ENCODE measurements at places on chromosomes 2 and 18.
A peak's percentile ranks its signal among the peaks of the same experiment; 100 is the strongest.

- DNase-seq = no peak
These were observed 41.6 kb upstream of the PLB1 start for GRCh38 chr2:28454016-28454930.

DNA sequence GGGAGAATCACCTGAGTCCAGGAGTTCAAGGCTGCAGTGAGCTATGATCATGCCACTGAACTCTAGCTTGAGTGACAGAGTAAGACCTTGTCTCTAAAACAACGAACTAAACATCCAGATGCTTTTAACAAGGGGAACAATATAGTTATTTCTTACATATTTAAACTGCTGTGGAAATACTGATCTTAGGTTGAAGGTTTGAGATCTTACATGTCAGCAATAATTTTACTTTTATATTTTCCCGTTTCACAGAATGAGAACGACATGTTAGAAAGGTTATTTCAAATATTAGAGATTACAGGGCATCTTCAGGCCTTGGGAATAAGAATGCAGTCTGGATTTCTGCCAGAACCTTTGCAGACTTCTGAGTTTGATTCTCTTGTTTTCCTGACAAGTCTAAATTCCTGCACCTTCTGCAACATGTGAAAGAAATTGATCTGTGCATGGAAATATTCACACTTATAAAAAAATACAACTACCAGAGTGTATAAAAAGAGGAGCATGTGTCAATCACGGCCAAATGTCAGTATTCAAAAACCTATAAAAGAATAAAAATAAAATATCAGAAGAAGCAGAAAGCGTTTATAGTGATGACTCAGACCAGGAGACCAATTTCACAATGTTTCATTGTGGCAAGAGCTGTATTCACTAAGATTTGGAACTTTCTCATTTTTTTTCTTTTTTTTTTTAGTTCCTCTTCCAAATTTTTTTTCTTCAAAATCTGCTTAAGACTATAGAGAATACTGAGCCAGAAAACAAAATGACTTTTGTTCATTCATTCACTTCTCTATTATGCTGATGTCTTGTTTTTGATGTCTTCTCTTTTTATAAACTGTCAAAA is 29.6 kb downstream of the COLEC12 start:
- DNase-seq = no peak

- DNase-seq = no peak
These were observed 247.0 kb downstream of the KCNH7 start for GRCh38 chr2:162591403-162592083.

GRCh38 chr2:172442072-172442895 is 14.9 kb downstream of the ITGA6 start:
- peak; percentile 19 for DNase-seq

GRCh38 chr2:54049365-54049764 is 66.0 kb upstream of the ACYP2 start:
- DNase-seq = no peak

GRCh38 chr2:152622219-152622618 is 95.0 kb downstream of the PRPF40A start:
- DNase-seq = no peak

DNA sequence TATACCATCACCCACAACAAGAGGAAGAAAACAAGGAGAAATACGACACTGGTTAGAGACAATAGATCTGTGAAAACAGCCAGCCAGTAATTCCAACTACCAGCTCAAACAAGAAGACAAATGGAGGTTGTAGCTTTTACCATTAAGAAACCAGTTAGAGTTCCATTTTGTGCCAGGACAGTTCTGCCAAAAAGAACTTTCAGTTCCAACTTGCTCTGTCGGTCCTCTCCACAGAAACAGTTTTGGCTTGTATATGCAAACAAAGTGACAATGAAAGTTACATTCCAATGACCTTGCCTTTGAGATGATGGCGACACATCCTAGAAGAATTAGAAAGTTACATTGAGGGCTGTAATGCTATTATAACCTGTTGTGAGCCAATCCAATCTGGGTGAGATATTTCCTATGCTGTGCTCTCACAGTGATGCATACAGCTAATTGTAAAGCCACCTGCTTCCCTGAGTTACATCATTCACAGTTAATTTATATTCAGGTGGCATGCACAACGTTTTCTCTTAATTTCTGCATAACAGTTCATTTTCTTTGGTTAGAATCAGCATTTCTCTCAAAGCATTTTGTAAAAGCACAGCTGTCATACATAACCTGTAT is 1378.4 kb upstream of the PIK3C3 start:
- DNase-seq = no peak

GRCh38 chr2:213703406-213704098 is 419.3 kb downstream of the SPAG16 start:
- no peak for DNase-seq

GRCh38 chr2:146651361-146651760 is 1193.5 kb upstream of the ACVR2A start:
- DNase-seq = no peak

DNA sequence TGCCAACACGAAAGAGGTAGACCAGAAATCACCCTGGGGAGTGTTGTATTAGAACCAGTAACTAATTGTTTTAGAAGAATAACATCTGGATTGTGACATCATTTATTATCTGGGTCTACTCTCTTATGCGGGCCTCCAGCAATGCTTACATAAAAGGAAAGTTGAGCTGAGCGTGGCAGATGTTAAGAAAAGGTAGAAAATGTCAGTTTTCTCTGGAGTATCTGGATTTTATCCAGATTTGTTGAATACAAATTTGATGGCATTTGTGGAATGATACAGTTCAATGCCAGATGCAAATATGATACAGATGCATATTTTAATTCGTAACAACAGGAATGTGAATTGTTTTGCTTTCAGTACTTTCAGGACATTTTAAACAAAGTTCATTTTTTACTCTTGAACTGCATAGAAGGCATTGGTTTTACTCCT is 90.3 kb downstream of the PRPF40A start:
- DNase-seq = no peak

- DNase-seq = no peak
These were observed 15.2 kb upstream of the FAHD2A start for GRCh38 chr2:95387358-95387757.

GRCh38 chr2:129491308-129491707 is 488.2 kb upstream of the RAB6C start:
- DNase-seq = no peak

DNA sequence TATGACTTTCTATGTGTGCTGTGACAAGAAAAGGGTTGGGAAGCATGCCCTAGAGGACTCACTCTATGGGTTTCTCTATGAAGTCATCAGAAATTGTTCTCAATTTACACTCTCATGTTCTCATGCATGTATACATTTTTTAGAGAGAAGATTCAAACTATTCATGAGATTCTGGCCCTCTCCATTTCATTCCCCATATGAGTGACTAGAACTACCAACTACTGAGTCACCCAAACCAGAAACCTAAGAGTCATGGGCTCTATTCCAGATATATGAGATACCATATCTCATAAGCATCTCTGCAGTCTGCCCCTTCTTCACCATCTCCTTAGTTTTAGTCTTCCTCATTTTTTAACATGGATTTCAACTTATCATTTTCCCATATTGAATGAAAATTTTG is 87.7 kb downstream of the EXOC6B start:
- no peak for DNase-seq

DNA sequence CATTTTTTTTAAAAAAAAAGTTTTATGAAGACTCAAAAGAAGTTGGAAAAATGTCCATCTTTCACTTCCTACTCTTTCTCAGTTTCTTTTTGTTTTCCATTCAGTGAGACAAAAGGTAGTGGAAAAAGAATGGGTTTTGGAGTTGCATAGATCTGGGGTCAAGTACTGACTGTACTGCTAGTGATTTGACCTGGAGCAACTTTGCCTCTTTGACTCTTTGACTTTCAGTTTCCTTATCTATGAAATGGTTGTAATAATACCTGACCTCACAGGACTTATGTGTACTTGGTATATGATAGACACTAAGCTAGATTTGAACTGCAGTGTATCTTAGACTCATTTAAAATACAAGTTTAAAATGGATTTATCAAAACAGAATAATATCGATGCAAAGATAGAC is 3.5 kb upstream of the KCNE4 start:
- no peak for DNase-seq

DNA sequence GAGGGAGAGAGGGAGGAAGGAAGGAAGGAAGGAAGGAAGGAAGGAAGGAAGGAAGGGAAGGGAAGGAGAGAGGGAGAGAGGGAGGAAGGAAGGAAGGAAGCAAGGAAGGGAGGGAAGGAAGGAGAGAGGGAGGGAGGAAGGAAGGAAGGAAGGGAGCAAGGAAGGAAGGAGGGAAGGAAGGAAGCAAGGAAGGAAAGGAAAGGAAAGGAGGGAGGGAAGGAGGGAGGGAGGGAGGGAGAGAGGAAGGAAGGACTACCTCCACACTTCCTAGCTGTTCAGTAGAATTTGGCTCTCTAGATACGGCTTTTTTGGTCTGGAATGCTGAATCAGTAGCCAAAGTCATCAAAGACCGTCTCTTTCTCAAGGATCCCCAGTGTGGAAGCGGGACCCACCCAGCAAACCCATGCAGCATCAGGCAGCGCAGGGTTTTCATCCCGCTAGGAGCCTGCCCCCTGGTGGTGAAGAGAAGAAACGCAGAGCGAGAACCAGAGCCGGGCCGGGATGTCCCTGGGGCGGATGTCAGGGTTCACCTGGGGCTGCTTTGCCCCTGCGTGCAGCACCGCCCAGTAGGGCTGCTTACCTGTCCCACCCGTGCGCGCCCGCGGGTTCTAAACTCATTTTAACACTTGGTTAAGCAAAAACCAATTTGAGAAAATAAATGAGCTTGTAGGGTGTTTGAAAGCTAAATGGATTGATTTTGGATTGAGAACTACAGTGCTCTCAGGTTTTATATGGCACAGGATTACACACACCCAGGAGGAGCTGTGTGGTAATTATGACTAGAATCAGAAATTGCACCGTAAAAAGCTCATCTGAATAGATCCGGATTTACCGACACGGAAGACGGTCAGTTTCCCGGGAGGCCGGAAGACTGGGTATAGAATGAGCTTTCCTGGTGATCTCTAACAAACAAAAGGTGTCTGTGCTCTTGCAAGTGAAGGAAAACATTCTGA is 48.1 kb upstream of the ARL4C start:
- DNase-seq = peak; percentile 60

DNA sequence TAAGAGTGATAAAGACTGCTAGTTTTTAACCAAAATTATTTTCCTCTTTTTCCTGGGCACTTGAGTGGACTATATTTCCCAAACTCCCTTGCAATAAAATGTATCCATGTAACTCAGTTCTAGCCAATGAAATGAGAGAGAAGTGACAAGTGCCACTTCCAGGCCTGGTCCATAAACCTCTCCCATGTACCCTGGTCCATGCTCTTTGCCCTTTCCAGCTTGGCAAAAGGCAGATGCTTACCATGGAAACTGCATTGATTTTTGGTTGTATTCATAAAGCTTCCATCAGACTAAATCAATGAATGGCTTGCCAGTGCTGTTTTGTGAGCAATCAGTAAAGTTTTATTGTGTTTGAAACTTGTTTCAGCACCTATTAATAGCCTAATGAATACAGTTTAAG is 229.3 kb downstream of the TNS1 start:
- DNase-seq = no peak

- DNase-seq = no peak
These were observed 1.3 kb upstream of the ZNF516 start for GRCh38 chr18:76496194-76496890.

- DNase-seq = no peak
These were observed 958 bp downstream of the C2orf92 start for GRCh38 chr2:97670471-97670870.

DNA sequence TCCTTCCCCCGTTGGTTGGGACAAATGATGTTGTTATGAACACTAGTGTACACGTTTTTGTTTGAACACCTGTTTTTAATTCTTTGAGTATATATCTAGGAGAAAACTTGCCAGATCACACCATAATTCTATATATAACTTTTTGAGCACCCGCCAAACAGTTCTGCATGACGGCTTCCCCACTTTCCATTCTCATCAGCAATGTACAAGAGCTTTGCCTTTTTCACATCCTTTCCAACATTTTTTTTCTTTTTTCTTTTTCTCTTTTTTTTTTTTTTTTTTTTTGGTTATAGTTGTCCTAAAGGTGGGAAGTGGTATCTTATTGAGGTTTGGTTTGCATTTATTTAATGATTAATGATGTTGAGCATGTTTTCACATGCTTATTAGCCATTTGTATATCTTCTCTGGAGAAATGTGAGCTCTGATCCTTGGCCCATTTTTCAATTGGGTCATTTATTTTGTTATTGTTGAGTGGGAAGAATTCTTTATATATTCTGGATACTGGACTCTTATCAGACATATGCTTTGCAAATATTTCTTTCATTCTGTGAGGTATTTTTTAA is 86.9 kb upstream of the ZC3H15 start:
- no peak for DNase-seq

DNA sequence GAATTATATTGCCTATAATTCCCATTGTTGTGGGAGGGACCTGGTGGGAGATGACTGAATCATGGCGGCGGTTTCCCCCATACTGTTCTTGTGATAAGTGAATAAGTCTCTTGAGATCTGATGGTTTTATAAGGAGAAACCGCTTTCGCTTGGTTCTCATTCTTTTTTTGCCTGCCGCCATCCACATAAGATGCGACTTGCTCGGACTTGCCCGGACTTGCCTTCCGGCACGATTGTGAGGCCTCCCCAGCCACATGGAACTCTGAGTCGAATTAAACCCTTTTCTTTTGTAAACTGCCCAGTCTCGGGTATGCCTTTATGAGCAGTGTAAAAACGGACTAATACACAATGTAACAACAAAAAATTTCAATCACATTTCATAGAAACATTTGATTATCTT is 115.8 kb downstream of the C2orf74 start:
- DNase-seq = no peak

GRCh38 chr2:113776949-113777348 is 20.5 kb upstream of the SLC35F5 start:
- DNase-seq = no peak

GRCh38 chr2:231228223-231228622 is 29.8 kb downstream of the ARMC9 start:
- no peak for DNase-seq

- DNase-seq = no peak
These were observed 2037.8 kb upstream of the LRRTM1 start for GRCh38 chr2:82342356-82342755.

DNA sequence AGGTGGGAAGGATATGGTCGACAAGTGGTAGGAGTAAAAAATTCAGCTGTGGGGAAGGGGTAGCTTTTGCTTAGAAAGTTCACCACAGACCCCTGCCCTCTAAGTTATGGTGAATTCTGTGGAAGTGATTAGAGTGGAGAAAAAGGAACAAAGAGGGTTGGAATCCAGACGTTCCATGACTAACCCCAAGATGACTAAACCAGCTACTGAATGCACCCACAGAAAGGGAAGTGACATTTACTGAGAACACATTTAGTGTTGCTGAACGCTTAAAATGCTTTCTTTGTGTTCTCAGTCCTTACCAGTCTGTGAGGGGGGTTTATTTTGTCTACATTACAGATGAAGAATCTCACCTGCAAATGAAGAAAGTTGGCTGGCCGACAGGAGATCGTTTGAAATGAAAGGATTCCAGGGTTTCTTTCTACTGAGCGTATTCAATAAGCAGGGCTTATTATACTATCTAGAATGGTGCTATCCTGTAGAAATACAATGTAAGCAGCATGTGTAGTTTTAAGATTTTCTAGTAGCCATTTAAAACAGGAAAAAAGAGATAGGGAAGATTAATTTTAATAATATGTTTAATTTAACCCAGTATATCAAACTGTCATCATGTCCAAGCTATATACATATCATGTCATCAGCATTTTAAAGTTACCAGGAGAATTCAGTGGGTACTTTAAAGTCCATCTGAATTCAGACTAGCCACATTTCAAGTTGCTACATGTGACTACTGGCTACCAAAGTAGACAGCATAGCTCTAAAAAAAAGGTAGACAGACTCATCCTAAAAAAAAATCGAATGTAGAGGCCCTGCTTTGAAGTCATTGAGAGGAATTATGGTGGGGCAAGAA is 60.1 kb downstream of the LIMS1 start:
- DNase-seq = no peak

Data from activated T-helper 1 cell treated with anti-CD3 and anti-CD28 coated beads, Interleukin-2, amount 50 U/mL, for 16 hours (primary cell).